Bronchial epithelial cell (primary cell): ENCODE measurements at places on chromosomes 7 and 10. TPM values are rescaled to one million over a fixed set of nuclear protein-coding genes. Genes with fewer than 3 reads are reported as not detected.
A peak's percentile ranks its signal among the peaks of the same experiment; 100 is the strongest.

The MBLAC1 gene
- 1.2 and 1.6 TPM in 2 replicates for total RNA-seq

The HHEX gene
- 0.26 and 0.38 TPM in 2 replicates for total RNA-seq

The HGF gene
- under 0.01 and 3.7 TPM in 2 replicates for total RNA-seq

The WEE2 gene
- total RNA-seq: not detected in 2 replicates

The NPFFR1 gene
- total RNA-seq: under 0.01 TPM in 1 of 2 replicates, not detected in the other

The NKX2-3 gene
- total RNA-seq: under 0.01 TPM in 1 of 2 replicates, not detected in the other

The CTBP2 gene
- total RNA-seq: 123 and 141 TPM in 2 replicates

- DNase-seq: no peak
Measured at GRCh38 chr10:49364051-49364450, 31.8 kb downstream of the DRGX start.

GRCh38 chr10:71517298-71518169, 120.8 kb downstream of the CDH23 start:
- no peak for DNase-seq

- DNase-seq: no peak
Measured at GRCh38 chr7:4052130-4052529, 630.0 kb upstream of the FOXK1 start.

GRCh38 chr10:99975106-99975829, 34.5 kb downstream of the DNMBP start:
- no peak for DNase-seq

DNA sequence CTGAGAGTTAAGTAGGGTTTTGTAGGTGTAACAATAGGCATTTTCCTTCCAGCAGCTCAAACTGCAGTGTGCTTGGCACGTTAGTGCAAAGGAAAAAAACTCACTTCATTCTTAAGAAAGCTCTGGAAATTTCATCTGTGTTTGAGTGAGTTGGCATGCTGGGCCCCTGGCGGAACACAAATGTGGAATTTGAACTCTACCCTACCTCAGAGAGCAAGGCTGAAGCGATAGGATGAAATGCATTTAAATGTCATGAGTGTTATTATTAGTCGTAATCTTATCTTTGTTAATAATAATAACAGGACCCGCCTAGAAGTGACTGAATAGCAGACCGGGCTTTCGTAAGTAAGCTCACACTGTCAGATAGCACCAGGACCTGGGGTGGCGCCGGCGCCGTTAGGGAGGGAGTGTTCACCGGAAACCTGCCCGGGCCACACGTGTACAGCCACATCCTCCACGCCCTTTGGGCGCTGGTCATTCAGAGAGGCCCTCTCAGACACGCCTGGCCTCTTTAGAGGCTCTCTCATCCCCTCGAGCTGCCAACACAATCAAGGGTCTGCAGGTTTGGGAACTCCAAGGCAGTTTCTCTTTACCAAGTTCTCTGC, 63.5 kb downstream of the GRK5 start:
- peak; percentile 47 for DNase-seq

DNA sequence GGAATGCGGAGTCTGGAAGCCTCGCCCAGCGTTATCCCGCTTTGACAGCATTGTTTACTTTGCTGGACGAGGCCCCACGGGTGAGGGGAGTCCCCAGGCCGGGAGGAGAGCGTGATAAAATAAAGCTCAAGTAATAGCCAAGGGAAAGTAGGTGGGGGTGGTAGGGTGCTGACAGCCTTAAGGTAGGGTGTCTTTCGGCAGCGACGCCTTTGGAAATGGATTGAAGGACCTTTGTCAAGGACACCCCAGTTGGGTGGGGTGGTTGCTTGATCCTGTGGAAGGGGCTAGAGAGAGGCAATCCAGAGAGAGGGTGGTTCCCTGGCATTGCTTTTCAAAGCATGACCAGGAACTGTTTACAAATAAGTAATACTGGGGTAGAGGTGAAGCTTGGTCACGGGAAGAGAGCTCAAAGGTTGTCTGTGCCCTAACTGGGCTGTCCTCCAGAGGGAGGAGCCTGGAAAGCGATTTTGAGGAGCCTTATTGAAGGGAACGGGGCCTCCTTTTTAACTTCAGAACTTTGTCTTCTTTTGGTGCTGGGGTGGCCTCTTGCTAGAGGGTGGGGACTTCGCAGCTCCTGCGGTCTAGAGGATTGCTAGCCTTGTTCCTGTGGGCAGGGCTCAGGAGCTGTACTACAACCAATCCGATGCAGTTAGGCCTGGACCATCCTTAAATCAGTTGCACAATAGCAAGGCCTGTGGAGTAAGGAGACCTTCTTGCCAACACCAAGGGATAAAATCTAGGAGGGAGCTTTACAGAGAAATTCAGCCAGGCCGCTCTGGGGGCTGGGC, 1.3 kb downstream of the EIF4EBP2 start:
- DNase-seq: peak; percentile 91

- peak; percentile 53 for DNase-seq
Measured at GRCh38 chr7:2853147-2853546, 9.0 kb upstream of the GNA12 start.

DNA sequence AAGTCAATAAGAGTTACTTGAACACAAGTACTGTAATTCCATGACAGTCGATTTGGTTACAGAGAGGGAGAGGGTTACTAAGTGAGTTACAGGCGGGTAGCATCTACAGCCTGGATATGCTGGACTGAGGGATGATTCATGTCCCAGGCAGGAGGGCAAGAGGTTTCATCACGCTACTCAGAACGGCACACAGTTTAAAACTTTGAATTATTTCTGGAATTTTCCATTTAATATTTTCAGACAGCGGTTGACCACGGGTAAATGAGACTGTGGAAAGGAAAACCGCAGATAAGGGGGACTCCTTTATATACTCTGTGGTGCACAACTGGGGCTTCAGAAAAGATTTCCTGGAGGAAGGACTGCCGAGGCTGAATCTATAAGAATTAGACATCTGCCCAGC, 25.7 kb upstream of the LRRC4 start:
- DNase-seq: no peak

DNA sequence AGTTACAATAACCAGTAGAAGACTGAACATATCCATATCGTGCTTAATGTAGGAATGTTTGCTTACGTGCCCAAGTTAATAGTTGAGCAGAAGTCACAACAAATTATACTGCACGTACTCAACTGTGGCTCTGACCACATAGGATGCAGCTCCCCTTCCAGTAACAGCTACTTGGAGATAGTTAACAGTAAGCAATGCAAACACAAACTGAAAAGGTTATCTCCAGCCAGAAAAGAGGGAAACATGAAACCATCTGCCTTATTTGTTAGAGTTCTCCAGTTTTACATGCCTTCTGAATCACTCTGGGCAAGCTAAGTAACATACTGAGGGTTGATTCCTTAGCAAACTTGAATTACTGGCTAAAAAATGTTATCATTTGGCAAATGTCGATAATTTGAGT, 9.8 kb downstream of the DHX32 start:
- no peak for DNase-seq

DNA sequence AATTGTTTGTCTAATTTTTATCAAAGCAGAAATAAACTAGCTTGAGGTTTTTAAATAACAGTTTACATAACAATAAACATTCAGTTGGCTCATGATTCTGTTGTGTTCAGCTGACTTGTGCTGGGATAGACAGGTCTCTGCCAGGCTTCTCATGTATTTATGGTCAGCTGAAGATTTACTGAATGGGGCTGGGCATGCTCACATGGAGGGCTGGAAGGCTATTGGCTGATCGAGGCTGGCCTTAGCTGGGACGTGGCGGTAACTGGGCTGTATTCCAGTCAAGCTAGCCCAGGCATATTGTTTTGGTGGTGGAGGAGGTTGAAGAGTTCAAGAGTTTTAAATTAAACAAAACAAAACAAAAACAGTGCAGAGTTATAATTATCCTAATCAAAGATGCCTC, 251.0 kb upstream of the MTPN start:
- DNase-seq: no peak

GRCh38 chr10:79933961-79934360, 14.9 kb downstream of the SFTPD start:
- peak; percentile 80 for DNase-seq

DNA sequence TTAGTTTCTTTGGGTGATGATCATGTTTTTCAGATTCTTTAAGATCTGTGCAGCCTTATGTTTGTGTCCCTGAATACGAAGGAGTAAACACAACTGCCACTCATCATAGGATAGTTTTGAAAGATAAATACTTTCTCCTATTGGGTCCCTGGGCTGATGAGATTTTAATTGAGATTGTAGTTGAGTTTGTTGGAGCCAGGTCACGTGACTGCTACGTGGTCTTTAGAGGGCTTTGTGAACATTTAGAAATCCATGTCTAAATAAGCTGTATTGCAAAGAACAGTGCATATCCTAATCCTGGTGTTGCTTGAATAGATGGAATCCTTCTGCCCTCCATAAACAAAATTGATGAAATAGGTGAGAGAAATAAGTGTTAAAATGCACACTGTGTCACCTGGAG, 17.4 kb upstream of the ZNF716 start:
- no peak for DNase-seq

GRCh38 chr10:77087366-77087765, 550.2 kb downstream of the KCNMA1 start:
- peak; percentile 65 for DNase-seq

DNA sequence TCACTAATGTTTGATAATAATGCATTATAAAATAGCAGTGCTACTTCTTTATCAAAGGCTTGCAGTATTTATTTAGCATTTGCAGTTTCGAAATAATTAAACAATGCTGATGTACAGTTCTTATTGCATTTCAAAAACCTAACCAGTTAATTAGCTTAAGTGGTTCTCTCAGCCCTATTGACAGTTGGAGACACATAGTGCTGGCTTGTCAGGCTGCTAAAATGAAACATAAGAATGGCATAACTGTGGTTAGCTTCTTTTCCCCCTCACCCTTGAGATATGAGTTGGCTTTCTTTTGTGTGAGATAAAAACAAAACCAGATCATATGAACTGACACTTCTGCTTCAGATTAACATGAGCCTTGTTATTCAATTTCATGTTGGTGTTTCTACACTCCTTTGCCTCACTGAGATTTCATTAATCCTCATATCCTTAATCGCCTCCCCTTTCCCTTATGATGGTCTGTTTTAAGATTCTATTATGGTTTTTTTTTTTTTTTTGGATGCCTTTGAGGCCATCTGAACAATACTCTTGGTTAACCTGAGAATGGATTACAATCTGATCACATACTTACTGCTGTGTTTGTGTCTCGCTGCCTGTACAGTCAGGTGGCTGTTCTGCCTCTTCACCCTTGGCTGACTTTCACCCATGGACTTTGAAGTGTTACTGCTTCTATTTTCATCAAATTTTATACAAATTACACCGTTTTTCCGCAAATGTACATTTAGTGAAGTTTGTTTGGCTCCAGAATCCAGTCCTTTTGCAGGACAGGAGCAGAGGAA, 108.0 kb downstream of the SDK1 start:
- no peak for DNase-seq

DNA sequence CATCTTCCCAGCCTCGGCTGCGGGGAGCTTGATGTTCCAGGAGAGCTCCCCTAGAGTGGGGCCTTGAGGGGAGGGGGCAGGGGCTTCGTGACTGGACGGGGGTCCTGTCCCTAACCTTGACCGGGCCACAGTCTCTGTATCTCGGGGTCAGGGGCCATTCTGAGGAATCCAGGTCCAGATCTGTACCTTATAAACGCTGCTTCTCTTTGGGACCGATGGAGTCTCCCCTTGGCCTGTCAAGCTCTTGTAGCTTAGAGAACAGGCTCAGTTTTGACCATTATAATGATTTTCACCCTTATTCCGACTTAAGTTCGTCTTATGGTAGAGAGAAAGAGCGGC, 831 bp downstream of the ZKSCAN5 start:
- peak; percentile 8 for DNase-seq

GRCh38 chr7:2118630-2119190, 114.0 kb downstream of the MAD1L1 start:
- DNase-seq: peak; percentile 69

DNA sequence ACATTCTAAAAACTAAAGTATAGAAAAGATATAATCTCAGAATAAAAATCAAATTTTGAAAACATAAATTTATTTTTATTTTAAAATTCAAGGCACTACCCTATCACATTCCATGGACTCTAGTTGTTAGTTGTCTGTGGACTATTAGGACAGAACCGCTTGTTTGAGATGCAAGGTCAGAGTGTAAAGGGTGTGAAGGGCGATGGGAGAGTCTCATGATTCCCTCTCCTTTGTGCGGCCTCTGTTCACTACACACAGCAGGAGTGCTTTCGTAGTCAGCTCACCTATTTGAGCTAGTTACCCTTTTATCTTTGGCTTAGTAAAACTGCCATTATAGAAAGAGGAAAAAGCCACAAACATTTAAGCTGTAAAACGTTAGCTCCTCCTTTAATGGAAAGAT, 189.8 kb upstream of the TEX47 start:
- no peak for DNase-seq

DNA sequence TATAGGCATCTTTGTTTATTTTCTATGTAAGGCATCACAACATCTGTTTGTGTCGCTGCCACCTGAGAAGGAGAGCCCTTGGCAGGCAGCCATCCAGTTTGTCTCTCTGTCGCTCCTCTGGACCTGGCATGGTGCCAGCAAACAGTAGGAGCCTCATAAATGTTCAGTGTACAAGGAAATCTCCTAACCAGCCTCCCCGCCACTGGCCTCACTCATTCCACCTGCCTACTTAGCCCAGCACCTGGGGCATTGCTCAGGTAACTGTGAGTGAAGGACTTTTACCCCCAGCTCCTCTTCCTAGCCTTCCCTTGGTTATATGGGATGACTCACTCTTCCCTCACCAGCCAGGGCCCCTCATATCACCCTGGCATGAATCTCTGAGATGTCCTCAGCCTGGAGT, 61.7 kb upstream of the NPTX2 start:
- no peak for DNase-seq

GRCh38 chr7:95871075-95871848, 98.9 kb downstream of the DYNC1I1 start:
- DNase-seq: peak; percentile 47

- DNase-seq: peak; percentile 83
Measured at GRCh38 chr7:79683185-79683890, 229.9 kb upstream of the MAGI2 start.

DNA sequence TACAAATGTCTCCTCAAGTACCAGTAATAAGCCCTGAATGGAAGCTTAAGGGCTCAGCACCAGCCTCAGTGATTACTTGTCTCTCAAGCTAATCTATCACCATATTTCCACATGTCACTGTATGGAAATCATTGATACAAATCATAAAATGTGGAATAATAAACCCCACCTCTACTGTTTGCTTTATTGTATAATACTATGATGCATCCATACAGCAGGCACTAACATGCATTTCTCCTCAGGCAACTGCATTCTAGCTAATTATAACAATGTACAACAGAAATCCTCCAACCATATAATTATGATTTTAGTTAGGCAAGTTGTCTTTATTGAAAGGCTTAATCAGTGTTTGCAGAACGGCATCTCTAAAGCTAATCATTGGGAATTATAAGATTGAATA, 26.2 kb downstream of the CRPPA start:
- peak; percentile 84 for DNase-seq

GRCh38 chr7:43876976-43877745, 7.8 kb upstream of the MRPS24 start:
- DNase-seq: no peak

- DNase-seq: peak; percentile 1
Measured at GRCh38 chr10:131418681-131419080, 107.2 kb upstream of the TCERG1L start.

DNA sequence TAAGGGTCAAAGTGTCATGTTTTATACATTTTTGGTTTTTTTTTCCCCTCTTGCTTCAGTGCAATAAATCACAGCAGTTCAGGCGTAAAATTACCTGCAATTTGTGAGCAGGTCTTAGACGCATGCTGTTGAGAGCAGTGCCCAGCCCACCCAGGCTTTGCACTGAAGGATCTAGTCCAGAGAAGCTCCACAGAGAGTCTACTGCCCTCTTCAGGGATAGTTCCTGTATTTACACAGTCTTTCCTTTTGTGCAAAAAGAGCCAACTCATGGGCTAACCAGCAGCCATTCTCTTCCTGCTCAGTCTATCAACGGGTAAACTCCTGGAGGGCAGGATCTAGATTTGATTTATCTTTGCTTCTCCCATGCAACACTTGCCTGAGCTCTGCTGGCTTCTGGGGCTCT, 82.2 kb upstream of the NAMPT start:
- DNase-seq: peak; percentile 42

GRCh38 chr7:155470686-155471638, 13.0 kb downstream of the EN2 start:
- no peak for DNase-seq
